Activated CD4-positive, alpha-beta T cell treated with anti-CD3 and anti-CD28 coated beads for 36 hours (primary cell): ENCODE measurements at places on chromosomes 7 and 10.

- peaks cover 10% of the 10 kb centered on the region for H3K36me3 ChIP-seq
- peaks cover 88% of the 10 kb centered on the region for H3K4me1 ChIP-seq
- peak overlapping the region; percentile 89 for H3K27ac ChIP-seq
- H3K4me3 ChIP-seq: peak overlapping the region; percentile 45
Measured at GRCh38 chr10:91201213-91201996, 19.1 kb upstream of the PCGF5 start.

GRCh38 chr10:121873236-121873635, 54.6 kb downstream of the ATE1 start:
- H3K4me1 ChIP-seq: no peaks in the 10 kb centered on the region
- H3K27me3 ChIP-seq: no peaks in the 10 kb centered on the region

DNA sequence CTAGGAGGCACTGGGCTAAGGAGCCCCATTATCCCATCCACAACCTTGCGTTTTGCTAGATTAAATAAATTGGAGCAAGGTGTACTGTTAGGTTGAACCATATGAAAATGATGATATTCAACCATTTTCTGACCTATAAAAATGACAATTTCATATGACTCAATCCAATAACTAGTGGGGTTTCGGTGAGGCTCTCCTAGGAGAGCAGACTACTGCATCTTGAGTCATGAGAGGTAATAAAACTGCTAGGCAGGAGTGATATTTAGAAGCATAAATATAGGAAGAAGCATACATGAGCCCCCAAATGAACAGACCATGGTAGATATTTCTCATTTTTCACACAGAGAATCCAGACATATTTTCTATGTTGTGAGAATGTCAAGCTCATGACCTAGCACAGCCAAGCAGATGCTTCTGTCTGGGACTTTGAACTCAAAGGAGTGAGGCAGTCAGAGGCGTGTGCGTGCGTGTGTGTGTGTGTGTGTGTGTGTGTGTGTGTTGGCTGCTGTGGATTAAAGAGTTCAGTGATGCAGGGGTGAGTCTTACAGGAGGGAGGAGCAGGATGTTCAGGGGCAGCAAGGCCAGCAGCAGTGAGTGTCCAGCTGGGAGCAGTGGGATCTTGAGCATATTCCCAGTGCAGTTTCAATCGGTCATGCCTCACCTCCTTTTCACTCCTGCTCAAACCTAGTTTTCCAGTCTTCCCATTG, 17.8 kb upstream of the WDR11 start:
- H3K4me3 ChIP-seq: no peak overlapping the region
- no peaks in the 10 kb centered on the region for H3K4me1 ChIP-seq
- no peaks in the 10 kb centered on the region for H3K36me3 ChIP-seq

- no peak overlapping the region for H3K4me3 ChIP-seq
- no peak overlapping the region for H3K27ac ChIP-seq
- H3K4me1 ChIP-seq: no peaks in the 10 kb centered on the region
- DNase-seq: no peak
Measured at GRCh38 chr10:60170250-60170649, 219.4 kb downstream of the ANK3 start.

- H3K4me3 ChIP-seq: peak overlapping the region; percentile 41
- no peak overlapping the region for H3K27ac ChIP-seq
- H3K4me1 ChIP-seq: peaks cover 49% of the 10 kb centered on the region
- DNase-seq: no peak
- peaks cover 77% of the 10 kb centered on the region for H3K27me3 ChIP-seq
Measured at GRCh38 chr7:101174322-101174854, 5.7 kb downstream of the NAT16 start.

DNA sequence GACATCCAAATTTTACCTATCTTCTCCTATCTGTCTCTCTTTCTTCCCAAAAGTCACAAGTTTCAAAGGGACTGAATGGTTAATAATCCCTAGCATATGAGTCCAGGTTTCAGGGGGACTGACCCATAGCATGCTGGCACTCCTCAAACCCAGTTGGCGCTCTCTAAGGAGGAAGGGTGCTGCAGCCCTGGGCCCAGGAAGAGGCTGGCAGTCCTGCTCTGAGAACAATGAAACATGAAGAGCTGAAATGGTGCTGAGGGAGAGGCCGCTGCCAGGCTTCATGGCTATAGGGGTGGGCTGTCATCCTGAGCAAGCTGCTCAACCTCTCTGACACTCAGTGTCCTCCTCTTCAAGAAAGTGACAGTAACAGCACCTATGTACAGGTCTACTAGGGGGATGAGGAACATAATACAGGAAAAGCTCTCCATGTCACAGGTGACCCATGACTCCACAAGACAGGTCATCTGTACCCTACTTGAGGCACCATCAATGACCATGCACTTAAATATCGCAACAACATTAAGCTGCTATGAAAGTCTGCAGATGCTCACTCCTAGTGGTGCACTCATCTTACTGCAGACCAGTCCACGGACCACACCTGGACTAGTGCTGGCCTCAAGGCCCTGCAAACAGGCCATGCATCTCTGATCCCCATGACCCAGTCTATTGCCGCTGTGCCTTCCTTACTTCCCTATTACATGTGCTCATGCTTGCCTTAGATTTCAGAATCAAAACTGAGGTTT, 17.0 kb downstream of the COBL start:
- H3K4me3 ChIP-seq: no peak overlapping the region
- H3K27me3 ChIP-seq: no peaks in the 10 kb centered on the region
- no peak for DNase-seq

- H3K36me3 ChIP-seq: no peaks in the 10 kb centered on the region
- H3K27me3 ChIP-seq: peaks cover 10% of the 10 kb centered on the region
- DNase-seq: no peak
Measured at GRCh38 chr7:17986851-17987250, 40.8 kb downstream of the PRPS1L1 start.

GRCh38 chr10:14751921-14752320, 22.8 kb downstream of the FAM107B start:
- no peaks in the 10 kb centered on the region for H3K36me3 ChIP-seq
- peaks cover 2% of the 10 kb centered on the region for H3K4me1 ChIP-seq
- no peak overlapping the region for H3K4me3 ChIP-seq
- peak overlapping the region; percentile 40 for H3K27ac ChIP-seq
- DNase-seq: no peak

DNA sequence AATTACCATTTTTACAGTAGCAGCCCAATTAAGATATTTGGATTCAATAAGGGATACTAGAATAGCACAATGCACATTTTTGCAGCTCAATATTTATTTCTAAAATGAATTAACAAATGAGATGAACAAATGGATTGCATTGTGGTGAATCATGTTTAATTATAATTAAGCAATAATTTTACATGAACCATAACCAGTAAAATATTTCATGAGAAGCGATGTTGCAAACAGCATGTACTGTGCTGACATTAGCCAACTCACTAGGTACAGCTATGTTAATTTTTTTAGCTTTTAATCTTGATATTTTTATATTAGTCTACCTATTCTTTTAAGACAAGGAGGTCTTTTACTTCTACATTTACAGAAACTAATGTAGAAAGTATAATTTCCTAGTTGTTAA, 399.1 kb upstream of the AKR1E2 start:
- H3K4me3 ChIP-seq: no peak overlapping the region
- no peak for DNase-seq
- no peaks in the 10 kb centered on the region for H3K4me1 ChIP-seq
- H3K27me3 ChIP-seq: peaks cover 1% of the 10 kb centered on the region

GRCh38 chr7:91850455-91850854, 30.0 kb downstream of the MTERF1 start:
- H3K36me3 ChIP-seq: peaks cover 21% of the 10 kb centered on the region
- no peaks in the 10 kb centered on the region for H3K27me3 ChIP-seq
- H3K4me1 ChIP-seq: no peaks in the 10 kb centered on the region
- H3K4me3 ChIP-seq: no peak overlapping the region

DNA sequence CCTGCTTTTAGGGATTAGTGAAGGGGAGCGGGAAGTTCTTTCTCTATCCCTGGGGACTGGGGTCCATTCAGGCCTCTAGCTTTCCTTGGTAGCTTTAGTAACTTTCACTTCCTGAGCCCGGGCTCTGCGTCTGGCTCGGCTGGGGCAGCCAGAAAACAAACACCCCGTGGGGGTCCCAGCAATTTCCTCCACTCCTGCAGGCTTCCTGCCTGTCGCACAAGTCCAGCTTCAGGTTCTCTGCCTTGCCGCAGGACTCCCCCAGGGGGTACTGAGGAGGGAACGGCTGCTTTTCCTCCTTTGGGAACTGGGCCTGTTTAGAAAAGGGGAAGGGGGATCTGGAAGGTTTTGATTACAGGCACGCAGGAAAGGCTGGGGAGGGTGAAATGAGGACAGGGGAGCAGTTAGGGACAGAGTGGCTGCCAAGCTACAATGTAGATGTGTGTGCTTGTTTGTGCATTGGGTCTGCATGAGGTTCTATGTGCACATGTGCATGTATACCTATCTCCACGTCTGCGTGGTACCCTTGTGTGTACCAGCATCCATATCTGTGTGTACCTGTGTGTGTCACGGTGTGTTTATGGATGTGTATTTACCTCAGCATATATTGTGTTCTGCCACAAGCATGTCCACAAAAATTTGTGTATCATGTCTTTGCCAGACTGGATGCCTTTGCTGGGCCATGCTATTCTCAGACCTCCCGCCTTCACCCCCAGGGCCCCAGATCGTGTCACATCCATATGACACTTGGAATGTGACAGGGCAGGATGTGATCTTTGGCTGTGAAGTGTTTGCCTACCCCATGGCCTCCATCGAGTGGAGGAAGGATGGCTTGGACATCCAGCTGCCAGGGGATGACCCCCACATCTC, 2.0 kb downstream of the KAZALD1 start:
- peaks cover 30% of the 10 kb centered on the region for H3K27me3 ChIP-seq
- DNase-seq: no peak
- peaks cover 40% of the 10 kb centered on the region for H3K4me1 ChIP-seq
- no peak overlapping the region for H3K4me3 ChIP-seq
- no peak overlapping the region for H3K27ac ChIP-seq

GRCh38 chr7:495326-495725, 24.3 kb downstream of the PDGFA start:
- no peaks in the 10 kb centered on the region for H3K27me3 ChIP-seq
- H3K4me1 ChIP-seq: peaks cover 5% of the 10 kb centered on the region
- H3K36me3 ChIP-seq: peaks cover 2% of the 10 kb centered on the region
- no peak for DNase-seq
- H3K4me3 ChIP-seq: no peak overlapping the region
- H3K27ac ChIP-seq: no peak overlapping the region

DNA sequence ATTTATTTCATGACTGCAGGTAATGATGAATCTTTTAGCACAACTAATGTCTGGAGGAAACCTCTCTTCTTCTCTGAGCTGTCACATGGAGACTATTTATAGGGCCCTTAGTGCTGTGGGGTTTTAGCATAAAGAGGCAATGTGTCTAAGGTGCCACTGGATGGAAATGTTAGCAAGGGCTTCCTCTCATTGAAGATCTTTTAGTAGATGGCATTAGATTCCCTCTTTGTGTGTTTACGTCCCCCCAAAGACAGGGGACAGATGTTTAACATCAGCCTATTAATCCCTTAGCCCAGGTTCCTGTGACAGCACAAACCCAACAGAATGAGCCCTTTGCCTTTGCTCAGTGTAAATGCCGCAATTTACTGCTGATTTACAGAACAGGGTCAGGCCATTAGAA, 208.6 kb downstream of the SKAP2 start:
- peaks cover 8% of the 10 kb centered on the region for H3K27me3 ChIP-seq
- H3K4me1 ChIP-seq: no peaks in the 10 kb centered on the region
- H3K27ac ChIP-seq: no peak overlapping the region

DNA sequence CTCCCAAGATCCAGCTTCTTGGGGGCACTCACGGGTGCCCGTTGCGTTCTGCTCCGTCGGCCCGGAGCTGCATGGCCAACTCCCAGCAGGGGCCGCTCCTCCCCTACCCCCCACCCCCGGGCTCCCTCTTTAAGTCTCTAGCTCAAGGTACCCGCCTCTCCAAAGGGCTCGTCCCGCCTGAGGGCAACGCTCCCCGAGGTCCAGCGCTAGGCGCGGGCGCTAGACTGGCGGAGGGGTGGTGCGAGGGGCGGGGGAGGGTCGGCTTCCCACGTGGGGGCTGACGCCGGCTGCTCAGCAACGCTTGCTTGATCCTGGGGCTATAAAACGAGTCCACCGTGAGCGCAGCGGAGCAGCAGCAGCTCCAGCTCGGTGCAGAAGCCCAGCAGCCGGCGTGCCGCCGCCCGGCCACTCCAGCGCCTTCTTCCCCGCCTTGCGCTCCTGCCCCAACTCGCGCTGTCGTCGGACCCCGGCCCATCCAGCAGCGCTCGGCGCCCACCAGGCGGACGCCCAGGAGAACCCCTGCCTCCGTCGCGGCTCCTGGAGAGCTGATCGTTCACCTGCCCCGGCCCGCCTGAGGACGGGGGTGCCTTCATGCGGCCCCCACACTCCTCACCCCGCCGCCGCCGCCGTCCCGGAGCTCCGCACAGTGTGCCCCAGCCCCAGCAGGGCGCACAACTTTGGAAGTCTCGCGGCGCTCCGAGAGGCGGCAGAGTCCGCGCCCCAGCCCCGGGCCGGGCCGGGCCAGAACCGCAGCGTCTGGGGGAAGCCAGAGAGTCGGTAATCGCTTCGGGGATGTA, at the start of gene ADRA2A:
TSS of gene ADRA2A (plus strand) at position 348 of the 797 bp plus-strand sequence. CDS start 968 bp downstream, outside the sequence.
- H3K4me1 ChIP-seq: peaks cover 9% of the 10 kb centered on the region
- peak; percentile 49 for DNase-seq
- H3K36me3 ChIP-seq: no peaks in the 10 kb centered on the region
- H3K4me3 ChIP-seq: peak within 1 kb of the TSS; percentile 52

- H3K36me3 ChIP-seq: no peaks in the 10 kb centered on the region
- no peak overlapping the region for H3K4me3 ChIP-seq
- H3K4me1 ChIP-seq: no peaks in the 10 kb centered on the region
- H3K27ac ChIP-seq: no peak overlapping the region
- H3K27me3 ChIP-seq: peaks cover 23% of the 10 kb centered on the region
- no peak for DNase-seq
Measured at GRCh38 chr7:94030634-94031033, 26.5 kb upstream of the BET1 start.

DNA sequence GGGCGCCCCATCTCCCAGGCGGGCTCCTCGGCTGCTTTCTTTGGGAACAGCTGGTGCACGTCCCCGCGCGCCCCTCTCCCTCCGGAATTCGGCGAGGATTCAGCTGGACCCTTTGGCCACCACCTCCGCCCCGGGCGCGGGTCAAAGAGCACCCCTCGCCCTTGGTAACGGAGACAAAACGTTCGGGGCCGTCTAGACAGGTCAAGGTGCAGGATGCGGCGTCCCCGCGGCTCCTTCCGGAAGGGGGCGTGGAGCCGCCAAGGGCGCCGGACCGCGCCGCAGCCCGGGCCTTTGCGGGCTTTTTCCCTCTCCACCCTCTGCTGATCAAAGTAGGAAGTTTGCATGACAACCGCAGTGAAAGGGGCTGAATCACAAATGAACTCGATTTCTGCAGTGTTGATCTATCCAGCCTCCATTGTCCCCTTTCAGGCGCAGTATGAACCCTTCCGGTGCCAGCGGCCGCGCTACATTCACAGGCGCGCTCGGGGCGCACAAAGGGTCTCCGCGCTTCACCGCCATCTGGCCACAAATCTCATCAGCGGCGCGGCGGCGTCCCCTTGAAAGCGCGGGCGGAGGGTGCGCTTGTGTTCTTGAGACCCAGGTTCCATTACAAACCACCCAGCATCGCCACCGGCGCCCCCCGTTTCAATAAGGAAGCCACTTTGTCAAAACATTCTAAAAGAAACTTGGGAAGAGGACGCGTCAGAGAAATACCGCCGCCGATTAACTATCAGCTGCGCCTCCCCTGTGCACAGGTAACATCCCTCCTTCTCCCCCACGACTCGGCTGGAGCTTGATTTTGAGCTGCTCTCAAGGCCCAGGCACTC, 36.4 kb downstream of the CNPY1 start:
- H3K27ac ChIP-seq: no peak overlapping the region
- H3K4me1 ChIP-seq: peaks cover 24% of the 10 kb centered on the region
- peaks cover 73% of the 10 kb centered on the region for H3K27me3 ChIP-seq
- peak overlapping the region; percentile 59 for H3K4me3 ChIP-seq
- peak; percentile 27 for DNase-seq
- H3K36me3 ChIP-seq: peaks cover 1% of the 10 kb centered on the region
